ENCODE measurements at places on chromosomes 5 and 9.

DNA sequence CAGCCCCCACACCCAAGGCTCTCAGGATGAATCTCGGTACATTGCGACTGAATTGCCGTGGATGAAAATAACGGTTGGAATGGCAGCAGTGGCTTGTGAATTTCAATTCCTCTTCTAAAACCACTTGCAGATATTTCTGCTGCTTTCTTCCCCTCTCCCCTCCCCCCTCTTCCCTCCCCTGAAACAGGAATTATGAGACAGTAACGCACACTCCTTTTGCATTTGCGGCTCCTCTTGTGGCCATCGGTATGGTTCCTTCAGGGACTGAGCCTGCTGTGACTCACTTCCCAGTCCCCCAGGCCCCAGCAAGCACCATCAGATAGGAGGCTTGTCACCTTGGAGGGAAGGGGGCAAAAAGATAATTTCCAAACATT is 9.7 kb downstream of the DCANP1 start:
- no peak overlapping the region for H3K27ac ChIP-seq
- no peak overlapping the region for H3K4me3 ChIP-seq
- H3K4me1 ChIP-seq: no peaks in the 10 kb centered on the region

- no peak for DNase-seq
- no peak overlapping the region for H3K27ac ChIP-seq
- no peaks in the 10 kb centered on the region for H3K36me3 ChIP-seq
- H3K27me3 ChIP-seq: peaks cover 31% of the 10 kb centered on the region
- H3K4me3 ChIP-seq: no peak overlapping the region
- H3K4me1 ChIP-seq: no peaks in the 10 kb centered on the region
Measured at GRCh38 chr5:72171667-72172066, 64.4 kb downstream of the MAP1B start.

- H3K27me3 ChIP-seq: peaks cover 18% of the 10 kb centered on the region
- DNase-seq: no peak
- no peaks in the 10 kb centered on the region for H3K4me1 ChIP-seq
- no peaks in the 10 kb centered on the region for H3K36me3 ChIP-seq
- no peak overlapping the region for H3K4me3 ChIP-seq
Measured at GRCh38 chr5:36060420-36060887, 6.2 kb downstream of the UGT3A2 start.

GRCh38 chr5:178145965-178146820 is 7.5 kb downstream of the NHP2 start:
- DNase-seq: peak; percentile 49
- peaks cover 63% of the 10 kb centered on the region for H3K36me3 ChIP-seq
- peaks cover 50% of the 10 kb centered on the region for H3K4me1 ChIP-seq
- H3K27me3 ChIP-seq: no peaks in the 10 kb centered on the region

- peaks cover 89% of the 10 kb centered on the region for H3K4me1 ChIP-seq
- peaks cover 54% of the 10 kb centered on the region for H3K36me3 ChIP-seq
- no peak for DNase-seq
- H3K27ac ChIP-seq: peak overlapping the region; percentile 88
Measured at GRCh38 chr9:89444925-89445765, 52.8 kb downstream of the SEMA4D start.

GRCh38 chr9:84669288-84670137 is at the start of gene NTRK2:
NTRK2 (plus strand) TSS chr9:84669729; CDS start chr9:84670749, 1,020 bp downstream.
- peaks cover 56% of the 10 kb centered on the region for H3K27me3 ChIP-seq
- H3K4me1 ChIP-seq: peaks cover 16% of the 10 kb centered on the region
- H3K4me3 ChIP-seq: peak within 1 kb of the TSS; percentile 70
- no peak for DNase-seq

GRCh38 chr9:38393128-38393796 is 760 bp downstream of the ALDH1B1 start:
- DNase-seq: no peak
- peaks cover 14% of the 10 kb centered on the region for H3K36me3 ChIP-seq
- peak overlapping the region; percentile 95 for H3K4me3 ChIP-seq
- peaks cover 15% of the 10 kb centered on the region for H3K27me3 ChIP-seq
- peak overlapping the region; percentile 87 for H3K27ac ChIP-seq

GRCh38 chr9:73265876-73266275 is 114.2 kb downstream of the ANXA1 start:
- H3K36me3 ChIP-seq: no peaks in the 10 kb centered on the region
- H3K27ac ChIP-seq: no peak overlapping the region
- H3K4me3 ChIP-seq: no peak overlapping the region

GRCh38 chr5:53311681-53312080 is 168.7 kb upstream of the FST start:
- H3K4me3 ChIP-seq: no peak overlapping the region
- H3K27ac ChIP-seq: no peak overlapping the region
- no peaks in the 10 kb centered on the region for H3K4me1 ChIP-seq
- H3K36me3 ChIP-seq: no peaks in the 10 kb centered on the region
- DNase-seq: no peak

- H3K4me3 ChIP-seq: no peak overlapping the region
- H3K27me3 ChIP-seq: no peaks in the 10 kb centered on the region
- H3K4me1 ChIP-seq: no peaks in the 10 kb centered on the region
- DNase-seq: no peak
- no peaks in the 10 kb centered on the region for H3K36me3 ChIP-seq
- no peak overlapping the region for H3K27ac ChIP-seq
Measured at GRCh38 chr9:104700306-104700705, 6.0 kb downstream of the OR13D1 start.

- H3K36me3 ChIP-seq: peaks cover 3% of the 10 kb centered on the region
- peaks cover 40% of the 10 kb centered on the region for H3K4me1 ChIP-seq
- peak overlapping the region; percentile 86 for H3K27ac ChIP-seq
- H3K27me3 ChIP-seq: peaks cover 31% of the 10 kb centered on the region
- peak overlapping the region; percentile 81 for H3K4me3 ChIP-seq
Measured at GRCh38 chr9:95494416-95495371, 22.1 kb downstream of the PTCH1 start.

GRCh38 chr9:660227-660626 is 181.3 kb upstream of the DMRT1 start:
- DNase-seq: no peak
- no peaks in the 10 kb centered on the region for H3K4me1 ChIP-seq
- H3K27ac ChIP-seq: no peak overlapping the region
- no peaks in the 10 kb centered on the region for H3K36me3 ChIP-seq
- H3K4me3 ChIP-seq: no peak overlapping the region

DNA sequence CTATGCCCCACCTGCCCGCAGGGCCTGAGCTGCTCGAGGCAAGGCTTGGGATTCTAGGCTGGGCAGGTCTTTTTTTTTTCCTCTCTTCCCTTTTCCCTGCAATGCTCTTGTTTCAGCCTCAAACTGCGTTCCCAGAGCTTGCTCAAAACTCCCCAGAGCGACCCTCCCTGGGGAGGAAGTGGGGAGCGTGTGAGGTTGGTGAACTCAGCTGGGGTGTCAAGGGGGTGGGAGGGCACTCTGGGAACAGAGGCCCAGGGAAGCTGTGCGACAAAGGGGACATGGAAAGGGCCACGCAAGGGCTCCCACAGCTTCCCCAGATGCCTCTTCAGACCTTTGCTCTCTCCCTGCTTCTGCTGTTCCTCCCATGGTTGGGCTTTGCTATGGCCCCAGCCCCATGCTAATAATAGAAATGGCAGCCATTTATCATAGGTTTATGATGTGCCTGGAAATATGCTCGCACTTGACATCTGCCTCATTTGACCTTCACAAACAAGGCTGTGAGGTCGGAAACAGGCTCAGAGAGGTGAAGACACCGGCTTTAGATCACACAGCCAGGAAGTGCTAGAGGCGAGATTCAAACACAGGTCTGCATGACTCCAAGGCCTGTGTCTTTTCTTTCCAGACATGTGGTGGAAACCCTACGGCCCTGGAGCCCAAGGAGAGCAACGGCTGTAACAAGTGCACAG is 40.9 kb upstream of the IL17B start:
- H3K4me1 ChIP-seq: peaks cover 5% of the 10 kb centered on the region
- no peaks in the 10 kb centered on the region for H3K36me3 ChIP-seq
- no peak overlapping the region for H3K27ac ChIP-seq

GRCh38 chr5:151820271-151820670 is 48.5 kb downstream of the G3BP1 start:
- H3K4me3 ChIP-seq: no peak overlapping the region
- no peaks in the 10 kb centered on the region for H3K27me3 ChIP-seq
- H3K27ac ChIP-seq: peak overlapping the region; percentile 4

GRCh38 chr9:3193791-3194190 is 332.0 kb downstream of the RFX3 start:
- DNase-seq: no peak
- no peak overlapping the region for H3K4me3 ChIP-seq
- no peaks in the 10 kb centered on the region for H3K4me1 ChIP-seq
- H3K27me3 ChIP-seq: peaks cover 4% of the 10 kb centered on the region

GRCh38 chr5:91079037-91079436 is 304.1 kb downstream of the ARRDC3 start:
- H3K36me3 ChIP-seq: no peaks in the 10 kb centered on the region
- DNase-seq: no peak
- peaks cover 8% of the 10 kb centered on the region for H3K4me1 ChIP-seq
- H3K27ac ChIP-seq: no peak overlapping the region
- H3K27me3 ChIP-seq: peaks cover 3% of the 10 kb centered on the region

GRCh38 chr5:80569961-80570786 is at the start of gene ANKRD34B:
ANKRD34B (minus strand) TSS chr5:80570280; CDS start chr5:80560019, 10,261 bp downstream.
- H3K4me1 ChIP-seq: no peaks in the 10 kb centered on the region
- H3K27me3 ChIP-seq: peaks cover 59% of the 10 kb centered on the region
- H3K36me3 ChIP-seq: no peaks in the 10 kb centered on the region
- H3K27ac ChIP-seq: no peak within 1 kb of the TSS
- peak; percentile 17 for DNase-seq

All from activated T-helper 1 cell treated with anti-CD3 and anti-CD28 coated beads, Interleukin-12 subunit alpha, Interleukin-12 subunit beta, Interleukin-2, Interleukin-4 antibody, amounts not matched to agents 30 ng/mL and 10 ng/mL and 1 ng/mL, durations not matched to agents 14 hours and 24 hours and 36 hours (primary cell).